T-helper 22 cell (primary cell): ENCODE measurements at places on chromosomes 2 and 18.

DNA sequence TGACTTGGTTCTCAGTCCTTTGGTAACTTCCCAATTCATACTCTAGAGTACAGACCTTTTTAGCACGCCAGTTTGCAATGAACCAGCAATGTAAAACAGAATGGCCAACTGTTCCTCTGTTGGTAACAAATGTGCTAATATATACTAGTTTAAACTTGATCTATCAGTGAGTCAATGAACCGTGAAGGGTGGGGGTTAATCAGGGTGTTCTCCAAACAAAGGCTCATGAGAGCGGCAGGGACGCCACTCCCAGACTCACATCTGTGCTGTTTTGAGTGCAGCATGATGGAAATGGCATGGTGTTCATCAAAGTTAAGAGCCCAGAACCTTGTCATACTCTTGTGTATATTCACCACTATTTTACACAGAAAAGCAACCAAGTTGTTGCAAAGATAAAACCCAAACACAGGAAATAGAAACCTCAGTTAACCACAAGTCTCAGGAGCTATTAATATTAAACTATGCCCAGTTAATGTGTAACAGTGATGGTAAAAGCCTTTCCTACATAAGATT lies 70.3 kb downstream of the CERKL start:
- no peak for DNase-seq

DNA sequence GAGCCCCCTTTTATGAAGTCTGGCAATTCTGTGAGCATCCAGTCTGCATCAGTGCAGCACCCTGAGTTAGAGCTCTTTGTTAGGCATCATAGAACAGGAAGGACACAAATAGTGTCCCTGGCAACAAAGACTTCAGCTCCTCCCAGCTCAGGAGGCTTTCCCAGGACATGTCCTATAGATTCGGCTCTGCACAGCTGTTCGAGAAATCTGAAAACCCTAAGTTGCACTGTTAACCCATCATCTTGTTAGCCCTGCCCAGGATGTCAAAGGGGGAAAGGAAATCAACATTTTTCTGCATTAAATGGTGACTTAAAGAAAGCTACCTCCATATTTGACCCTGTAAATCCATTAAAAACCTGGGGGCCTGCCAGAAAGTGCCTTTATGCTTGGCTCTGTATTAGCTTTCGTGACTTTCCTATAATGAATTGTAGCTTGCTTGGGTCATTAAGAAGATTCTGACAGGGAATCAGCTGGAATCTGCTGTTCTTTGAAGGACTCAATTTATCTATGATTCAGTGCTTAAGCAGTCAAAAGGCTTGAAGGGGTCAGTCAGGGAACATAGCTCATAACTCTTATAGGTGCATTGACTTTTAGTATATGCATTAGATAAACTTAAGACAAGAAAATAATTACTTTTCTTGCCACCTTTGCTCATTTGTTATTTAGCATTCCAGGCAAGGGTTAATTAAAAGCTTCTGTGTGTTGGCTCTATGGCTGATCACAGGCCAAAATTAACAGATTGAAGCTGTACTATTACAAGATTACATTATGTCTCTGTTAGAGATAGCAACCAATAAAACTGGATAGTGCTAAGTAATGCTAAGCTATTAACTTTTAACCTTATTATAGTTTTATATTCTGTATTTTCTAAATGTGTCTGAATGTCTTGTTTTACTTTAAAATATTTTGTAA lies 20.6 kb downstream of the ERMN start:
- DNase-seq: no peak

DNA sequence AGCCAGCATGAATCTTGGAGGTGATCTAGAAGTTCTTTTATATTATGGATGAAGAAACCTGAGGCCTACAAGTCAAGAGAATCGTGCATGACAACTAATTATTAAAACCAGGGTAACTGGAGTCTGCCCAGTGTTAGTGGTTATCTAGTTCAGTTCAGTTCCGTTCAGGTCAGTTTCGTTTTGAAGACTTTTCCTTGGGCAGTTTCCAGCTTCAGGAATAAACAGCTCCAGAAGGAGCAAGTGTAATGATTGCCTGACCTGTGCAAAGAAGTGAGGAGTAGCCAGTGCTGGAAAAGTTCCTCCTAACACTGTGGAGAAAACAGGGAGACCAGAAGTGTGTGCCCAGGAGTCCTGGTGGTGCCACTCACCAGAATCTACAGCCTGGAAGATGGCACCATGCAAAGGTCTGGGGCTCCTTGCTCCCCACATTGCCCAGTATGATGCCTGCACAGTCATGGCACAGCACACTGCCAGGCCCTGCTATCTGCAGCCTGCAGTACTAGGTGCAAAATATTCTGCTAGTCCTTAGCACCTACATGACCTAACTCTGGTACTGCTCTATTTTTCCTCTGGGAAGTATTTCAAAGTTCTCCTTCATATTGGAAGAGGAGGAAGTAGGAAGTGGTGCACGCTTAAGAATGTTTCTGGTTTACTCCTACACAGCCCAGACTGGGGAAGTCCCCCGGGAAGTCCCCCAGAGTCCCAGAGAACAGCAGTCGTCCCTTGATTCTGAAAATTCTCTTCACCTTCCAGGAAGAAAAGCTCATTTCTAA lies 65.8 kb downstream of the SUMO1 start:
- no peak for DNase-seq

- DNase-seq: no peak
These were observed 451.9 kb upstream of the ZEB2 start for GRCh38 chr2:144971786-144972335.

GRCh38 chr2:160372010-160372356 lies 121.6 kb downstream of the RBMS1 start:
- no peak for DNase-seq

- no peak for DNase-seq
These were observed 295.9 kb upstream of the LINC00305 start for GRCh38 chr18:64444819-64445218.

DNA sequence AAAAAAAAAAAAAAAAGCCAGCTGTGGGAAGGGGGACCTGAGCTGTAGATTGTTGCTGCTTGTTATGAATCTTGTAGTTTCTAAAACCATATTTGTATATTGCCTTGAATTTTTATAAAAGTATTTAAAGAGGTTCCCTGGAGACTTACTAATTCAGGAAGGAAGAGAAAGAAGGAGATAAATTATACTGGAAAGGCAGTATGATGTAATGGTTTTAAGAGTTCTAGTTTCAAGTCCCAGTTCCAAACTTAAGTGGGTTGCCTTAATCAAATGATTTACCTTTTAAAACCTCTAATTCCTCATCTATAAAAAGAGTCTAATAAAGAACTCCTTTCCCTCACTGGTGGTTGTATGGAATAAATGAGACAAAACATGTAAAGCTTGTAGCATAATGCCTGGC lies 62.2 kb downstream of the PTRHD1 start:
- DNase-seq: no peak

- no peak for DNase-seq
These were observed 116.0 kb downstream of the MTX2 start for GRCh38 chr2:176385219-176385759.

GRCh38 chr2:235003096-235003775 lies 51.4 kb downstream of the SH3BP4 start:
- DNase-seq: no peak

GRCh38 chr2:110818767-110819481 lies 86.6 kb downstream of the ACOXL start:
- DNase-seq: no peak

DNA sequence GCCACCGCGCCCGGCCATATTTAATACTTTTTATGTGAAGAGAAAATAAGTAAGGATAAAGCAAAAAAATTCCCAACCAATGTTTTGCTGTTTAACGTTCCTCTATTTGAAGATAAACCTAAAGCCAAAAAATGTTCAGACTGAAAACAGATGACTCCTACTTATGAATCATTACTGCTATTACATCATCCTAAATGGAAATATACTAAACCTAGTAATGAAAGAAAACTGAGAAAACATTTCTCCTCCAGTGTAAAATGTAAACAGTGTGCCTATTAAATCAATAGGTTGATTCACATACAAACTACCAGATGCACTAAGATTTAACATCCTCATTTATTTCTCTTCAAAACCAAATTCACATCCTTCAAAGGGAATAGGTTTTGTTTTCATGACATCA lies 43.5 kb downstream of the CWC22 start:
- no peak for DNase-seq

GRCh38 chr2:98663511-98664090 lies 55.2 kb downstream of the UNC50 start:
- DNase-seq: no peak

- no peak for DNase-seq
These were observed 18.3 kb downstream of the TTC32 start for GRCh38 chr2:19883486-19883885.

- DNase-seq: peak; percentile 4
These were observed 115.1 kb downstream of the EML6 start for GRCh38 chr2:54838585-54839035.

DNA sequence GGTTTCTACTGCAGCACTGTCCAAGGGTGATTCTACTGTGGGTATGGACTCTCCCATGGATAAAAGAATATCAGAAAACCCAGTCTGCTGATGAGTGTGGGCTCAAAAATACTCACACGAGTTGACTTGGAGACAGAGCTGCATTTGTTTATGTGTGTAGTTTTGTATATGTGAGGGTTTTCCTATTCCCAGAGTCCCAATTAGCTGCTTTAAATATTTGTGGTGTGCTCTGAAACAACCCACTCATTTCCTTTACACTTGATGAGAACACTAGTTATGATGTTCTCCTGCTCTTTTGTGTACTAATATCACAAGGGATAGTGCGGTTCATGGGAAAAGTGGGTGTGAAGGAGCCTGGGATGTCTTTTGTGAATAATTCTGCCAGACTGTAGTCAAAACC lies 337.3 kb downstream of the PLCL1 start:
- no peak for DNase-seq

DNA sequence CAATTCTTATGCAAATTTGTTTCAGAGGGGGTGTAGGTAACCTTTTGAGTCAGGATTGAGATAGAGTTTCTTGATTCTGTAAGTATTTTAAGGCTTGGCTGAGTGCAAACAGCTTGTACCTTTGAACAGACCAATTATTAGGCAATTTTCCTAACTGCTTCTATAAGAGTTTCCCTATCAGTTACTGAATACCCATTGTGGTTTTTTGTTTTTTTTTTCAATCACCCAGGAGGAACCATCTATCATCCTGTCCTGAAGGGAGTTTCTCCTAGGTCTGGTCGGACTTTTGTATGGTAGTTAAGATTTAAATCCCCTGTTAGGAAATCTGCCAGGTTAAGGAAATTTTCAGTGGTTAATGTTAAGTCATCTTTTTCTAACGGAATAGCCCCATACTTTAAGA lies 319.4 kb upstream of the SLC39A10 start:
- no peak for DNase-seq

DNA sequence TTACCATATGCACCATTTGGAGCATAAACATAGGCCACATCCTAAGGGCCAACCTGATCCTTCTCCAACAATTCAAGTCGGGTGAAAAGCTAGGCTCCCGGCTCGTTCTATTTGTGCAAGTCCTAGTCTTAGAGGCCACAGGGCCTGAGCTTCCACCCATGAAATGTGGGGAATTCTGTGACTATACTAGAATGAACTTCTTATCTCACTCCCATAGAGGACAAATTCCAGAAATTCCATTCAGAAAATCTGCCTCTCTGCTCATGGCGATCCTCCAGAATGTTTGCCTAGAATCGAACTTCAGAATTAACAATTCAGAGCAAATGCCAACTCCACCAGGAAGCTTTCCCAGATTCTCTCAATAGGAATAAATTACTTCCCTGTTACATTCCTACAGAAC lies 187.9 kb downstream of the BCL11A start:
- DNase-seq: no peak

DNA sequence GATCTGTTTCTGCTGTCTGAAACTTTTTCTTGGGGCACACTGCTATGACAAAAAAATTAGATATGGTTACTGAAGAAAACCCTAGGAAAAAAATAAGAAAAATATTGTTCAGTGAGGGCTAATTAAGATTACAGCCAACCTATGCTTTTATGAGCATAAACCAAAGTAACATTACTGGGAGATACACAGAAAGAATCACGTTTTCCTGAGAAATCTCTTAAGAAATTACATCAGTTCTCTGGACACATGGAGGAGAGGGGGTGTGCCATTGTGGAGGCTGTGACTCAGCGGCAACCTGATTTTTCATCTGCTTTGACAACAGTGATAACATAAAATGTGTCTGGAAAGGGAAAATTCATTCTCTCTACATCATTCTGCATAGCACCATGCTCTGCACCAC lies 13.4 kb upstream of the NMI start:
- DNase-seq: no peak

GRCh38 chr2:32168513-32168912 lies 2.8 kb downstream of the SLC30A6 start:
- no peak for DNase-seq

GRCh38 chr2:143150287-143150686 lies 21.1 kb downstream of the ARHGAP15 start:
- no peak for DNase-seq

GRCh38 chr2:177799531-177799930 lies 273.0 kb downstream of the PDE11A start:
- no peak for DNase-seq

DNA sequence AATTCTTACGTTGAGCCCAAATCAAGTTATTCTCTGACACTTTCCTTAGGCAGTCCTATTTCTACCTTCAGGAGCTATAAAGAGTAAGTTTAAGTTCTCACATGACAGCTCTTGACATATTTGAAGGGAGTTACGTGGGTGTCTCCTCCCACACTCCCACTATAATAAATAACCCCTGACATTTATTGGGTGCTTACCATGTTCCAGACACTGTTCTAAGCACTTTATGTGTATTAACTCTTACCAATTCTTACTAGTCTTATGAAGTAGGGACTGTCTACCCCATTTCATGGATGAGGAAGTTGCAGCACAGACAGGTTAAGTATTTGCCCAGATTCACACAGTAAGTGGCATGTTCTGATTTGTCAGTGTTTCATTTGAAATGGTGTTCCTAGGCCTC lies 17.9 kb downstream of the PLCL1 start:
- no peak for DNase-seq

GRCh38 chr18:30485078-30485477 lies 557.5 kb downstream of the DSC3 start:
- DNase-seq: no peak

DNA sequence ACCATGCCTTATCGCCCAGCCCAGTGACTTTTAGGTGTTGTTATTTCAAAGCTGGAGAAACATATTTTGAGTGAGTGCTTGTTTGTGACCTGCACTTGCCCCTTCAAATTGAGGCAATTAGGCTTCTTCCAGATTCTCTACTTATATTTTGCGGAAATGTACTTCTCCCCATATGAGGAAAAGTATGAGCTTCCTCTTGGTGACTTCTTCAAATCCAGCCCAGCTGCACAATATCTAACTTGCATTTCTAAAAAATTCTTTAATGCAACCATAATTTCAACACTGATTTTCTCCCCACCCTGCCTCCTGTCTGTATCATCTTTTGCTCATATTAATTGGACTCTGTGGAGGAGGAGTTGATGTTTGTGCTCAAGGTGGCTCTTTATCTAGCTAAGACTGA lies 391.2 kb upstream of the POU3F3 start:
- DNase-seq: no peak

- no peak for DNase-seq
These were observed 27.2 kb upstream of the SATB2 start for GRCh38 chr2:199484927-199485326.
